ENCODE measurements at places on chromosomes 3 and 15.

DNA sequence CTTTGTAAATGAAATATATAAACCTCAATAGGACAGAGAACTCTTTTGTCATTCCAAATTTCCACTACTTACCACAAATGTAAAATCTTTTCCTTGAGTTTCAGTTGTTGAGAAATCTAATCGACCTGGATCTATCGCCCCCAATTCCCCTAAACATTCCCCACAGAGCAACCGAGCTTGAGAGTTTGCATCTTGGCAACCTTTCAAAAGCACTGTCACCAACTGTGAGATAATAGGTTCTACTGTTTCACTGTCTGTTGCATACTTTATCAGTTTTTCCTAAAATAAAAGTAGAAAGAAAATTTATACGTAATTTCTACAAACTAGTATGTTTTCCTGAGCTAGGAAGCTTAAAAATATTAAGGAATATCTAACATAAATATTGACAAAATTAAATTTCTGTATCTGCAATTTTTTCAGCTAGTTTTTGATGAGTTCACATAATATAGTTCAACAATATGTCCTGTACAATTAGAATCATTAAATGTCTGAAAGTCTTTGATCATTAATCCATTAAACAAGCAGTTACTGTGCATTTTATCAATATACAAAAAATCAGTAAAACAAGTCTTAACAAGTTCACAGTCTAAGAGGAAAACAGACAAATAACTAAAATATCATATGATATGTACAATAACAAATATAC, 54.5 kb downstream of the ATR start:
- DNase-seq = no peak

DNA sequence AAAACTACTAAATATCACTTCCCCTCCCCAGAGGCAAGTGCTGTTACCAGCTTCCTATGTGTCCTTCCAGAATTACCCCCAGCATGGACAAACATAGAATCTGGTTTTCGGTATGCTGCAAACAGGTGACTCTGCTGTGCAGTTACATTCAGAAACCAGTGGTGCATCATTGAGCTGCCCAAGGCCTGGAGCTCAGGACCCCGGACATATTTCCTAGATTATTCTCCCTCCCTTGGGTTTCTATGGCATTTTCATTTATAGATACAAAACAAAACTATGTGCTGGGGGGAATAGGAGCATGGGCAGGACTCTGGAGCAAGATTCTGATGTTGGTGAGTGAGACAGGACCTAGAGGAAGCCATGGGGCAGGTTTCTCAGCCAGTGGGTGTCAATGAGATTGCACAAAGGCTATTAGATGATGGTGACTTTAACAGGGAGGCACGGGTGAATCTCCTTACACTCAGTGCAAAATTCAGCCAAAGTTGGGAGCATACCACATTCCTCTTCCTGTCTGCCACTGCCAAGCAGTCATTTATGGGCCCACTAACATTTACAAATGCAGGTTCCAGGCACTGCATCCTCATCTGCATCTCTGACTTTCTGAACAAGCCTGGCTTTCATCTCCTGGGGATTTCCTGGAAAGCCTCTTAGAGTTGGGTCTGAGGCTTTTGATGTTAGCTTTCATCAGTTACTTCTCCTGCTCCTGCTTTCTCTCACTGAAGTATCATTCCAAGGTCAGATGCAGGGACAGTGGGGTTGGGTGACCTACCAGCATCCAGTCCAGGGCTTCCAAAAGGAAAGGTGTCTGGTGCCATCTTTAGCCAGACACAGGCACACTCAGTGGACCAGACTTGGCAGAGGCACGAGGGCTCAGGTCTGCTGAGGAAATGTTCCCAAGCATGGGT, 44.5 kb downstream of the CMTM7 start:
- peak; percentile 44 for DNase-seq

DNA sequence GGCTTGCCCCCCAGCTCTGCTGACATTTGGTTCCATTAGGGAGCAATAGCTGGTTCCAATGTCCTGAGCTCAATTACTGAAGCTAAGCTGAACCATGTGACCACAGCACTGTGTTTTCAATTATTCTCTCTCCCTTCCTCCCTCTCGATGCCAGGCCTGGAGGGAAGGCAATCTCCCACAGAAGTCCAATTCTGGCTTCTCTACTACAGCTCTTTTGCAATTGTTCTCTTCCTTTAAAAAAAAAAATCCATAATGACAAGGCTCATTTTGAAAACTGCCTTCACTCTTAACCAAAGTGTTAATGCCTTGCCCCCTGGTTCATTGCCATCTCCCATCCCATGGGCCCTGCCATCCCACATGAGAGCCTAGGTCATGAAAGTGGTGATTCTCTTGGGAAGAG, 24.8 kb downstream of the IL16 start:
- no peak for DNase-seq

DNA sequence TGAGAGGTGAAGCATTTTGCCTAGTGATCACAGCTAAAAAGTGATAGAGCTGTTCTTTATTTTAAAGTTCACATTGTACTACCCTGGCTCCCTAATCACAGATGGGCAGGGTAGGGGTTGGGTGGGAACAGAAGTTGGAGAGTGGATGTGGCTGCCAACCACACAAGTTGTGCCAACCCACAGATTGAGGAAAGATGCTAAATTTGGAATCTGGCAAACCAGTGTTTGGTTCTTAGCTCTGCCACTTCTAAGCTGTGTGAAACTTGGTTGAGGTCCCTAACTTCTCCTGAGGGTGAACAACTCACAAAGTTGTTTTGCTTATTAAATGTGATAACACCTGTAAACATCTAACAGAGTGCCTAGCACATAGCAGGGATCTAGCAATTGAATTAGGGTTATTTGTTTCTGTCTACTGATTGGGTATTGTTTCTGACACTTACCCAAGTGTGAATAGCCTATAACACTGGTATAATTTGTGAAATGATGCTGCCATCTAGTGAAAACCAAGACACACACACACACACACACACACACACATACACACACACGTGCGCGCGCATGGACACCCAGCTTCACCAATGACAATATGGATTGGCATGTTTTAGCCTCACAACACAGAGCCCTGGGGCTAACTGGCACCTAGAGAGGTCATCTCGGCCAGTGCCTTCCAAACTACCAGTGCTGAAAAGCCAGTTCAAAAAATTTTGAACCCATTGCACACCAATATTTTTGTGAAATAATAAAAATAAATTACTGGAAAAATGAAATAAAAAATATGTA, 25.3 kb downstream of the ADGRG7 start:
- no peak for DNase-seq

DNA sequence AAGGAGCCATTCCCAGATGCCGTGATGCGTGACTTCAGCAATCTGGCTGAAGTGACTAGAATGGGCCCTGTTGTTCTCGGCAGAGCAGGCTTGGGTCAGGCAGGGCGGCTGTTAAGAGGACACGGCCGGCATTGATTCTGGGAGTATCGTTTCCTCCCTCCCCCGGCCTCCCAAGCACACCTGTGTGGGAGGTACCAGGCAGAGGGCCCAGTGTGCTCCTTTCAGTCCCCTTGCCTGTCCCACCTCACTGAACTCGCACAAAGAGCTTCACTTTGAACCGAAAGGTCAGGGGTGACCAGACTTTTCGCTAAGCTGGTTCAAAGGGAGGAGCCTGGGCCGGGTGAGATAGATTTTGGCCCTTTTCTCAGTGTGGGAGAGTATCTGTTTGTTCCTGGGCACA, 92.7 kb downstream of the CEMIP start:
- DNase-seq = no peak

- DNase-seq = no peak
Measured at GRCh38 chr3:136166507-136166906, 29.6 kb downstream of the MSL2 start.

GRCh38 chr3:27643355-27643754, 78.8 kb downstream of the EOMES start:
- DNase-seq = no peak

- no peak for DNase-seq
Measured at GRCh38 chr3:138384976-138385375, 36.6 kb downstream of the MRAS start.

DNA sequence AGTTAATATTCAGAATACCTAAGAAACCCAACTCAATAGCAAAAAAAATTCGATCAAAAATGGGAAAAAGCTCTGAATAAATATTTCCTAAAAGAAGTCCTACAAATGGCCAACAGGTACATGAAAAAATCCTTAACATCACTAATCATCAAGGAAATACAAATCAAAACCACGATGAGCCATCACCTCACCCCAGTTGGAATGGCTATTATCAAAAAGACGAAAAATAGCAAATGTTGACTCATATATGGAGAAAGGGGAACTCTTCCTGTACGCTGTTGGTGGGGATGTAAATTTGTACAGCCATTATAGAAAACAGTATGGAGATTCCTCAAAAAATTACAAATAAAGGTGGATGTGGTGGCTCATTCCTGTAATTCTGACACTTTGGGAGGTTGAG, 29.6 kb upstream of the SGO1 start:
- no peak for DNase-seq

DNA sequence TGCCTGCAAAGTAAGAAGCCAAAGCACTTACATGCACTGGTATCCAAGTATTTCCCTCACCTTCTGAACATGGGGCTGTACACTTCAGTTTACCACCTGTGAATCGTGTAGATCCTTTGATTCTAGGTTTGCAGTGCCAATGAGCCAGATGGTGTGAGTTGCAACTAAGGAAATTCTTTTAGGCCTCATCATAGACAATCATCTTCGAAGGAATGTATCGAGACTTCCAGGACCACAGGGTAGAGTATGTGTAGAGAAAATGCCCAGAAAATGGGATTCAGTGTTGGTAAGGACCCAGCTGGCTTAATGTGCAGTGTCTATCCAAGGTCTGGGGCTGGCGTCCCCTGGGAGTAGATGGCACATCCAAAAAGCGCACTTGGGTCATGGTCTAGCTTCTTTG, 323.2 kb upstream of the TPM1 start:
- DNase-seq = no peak
